ENCODE measurements at places on chromosomes 13 and 19.

DNA sequence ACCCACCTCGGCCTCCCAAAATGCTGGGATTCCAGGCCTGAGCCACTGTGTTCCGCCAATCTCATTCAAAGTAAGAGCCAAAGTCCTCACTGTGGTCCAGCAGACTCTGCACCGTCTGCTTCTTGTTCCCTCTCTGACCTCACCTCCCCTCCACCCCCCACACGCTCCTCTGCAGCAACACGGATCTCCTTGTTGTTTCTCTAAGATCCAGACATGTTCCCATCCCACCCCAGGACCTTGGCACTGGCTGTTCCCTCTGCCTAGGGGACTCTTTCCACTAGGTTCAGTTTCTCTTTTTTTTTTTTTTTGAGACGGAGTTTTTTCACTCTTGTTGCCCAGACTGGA is 38.4 kb downstream of the LTBP4 start:
- no peak for DNase-seq

DNA sequence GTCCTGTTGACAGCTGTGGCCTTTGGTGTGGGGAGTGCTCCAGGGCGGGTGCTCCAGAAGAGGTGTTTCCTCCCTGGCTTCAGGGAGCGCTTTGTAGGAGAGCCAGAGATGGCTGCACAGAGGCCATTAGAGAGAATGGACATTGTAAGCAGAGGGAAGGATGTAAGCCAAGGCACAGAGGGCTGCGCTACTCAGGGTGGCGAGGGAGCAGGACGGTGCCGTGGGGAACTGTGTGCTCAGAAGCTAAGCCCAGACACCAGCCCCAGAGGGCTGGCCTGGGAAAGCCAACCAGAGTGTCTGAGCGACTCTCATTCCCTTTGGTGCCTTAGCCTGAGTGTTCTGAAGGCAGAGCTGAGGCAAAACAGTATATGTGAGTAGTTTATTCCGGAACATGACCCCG is 92.2 kb downstream of the TSHZ3 start:
- no peak for DNase-seq

DNA sequence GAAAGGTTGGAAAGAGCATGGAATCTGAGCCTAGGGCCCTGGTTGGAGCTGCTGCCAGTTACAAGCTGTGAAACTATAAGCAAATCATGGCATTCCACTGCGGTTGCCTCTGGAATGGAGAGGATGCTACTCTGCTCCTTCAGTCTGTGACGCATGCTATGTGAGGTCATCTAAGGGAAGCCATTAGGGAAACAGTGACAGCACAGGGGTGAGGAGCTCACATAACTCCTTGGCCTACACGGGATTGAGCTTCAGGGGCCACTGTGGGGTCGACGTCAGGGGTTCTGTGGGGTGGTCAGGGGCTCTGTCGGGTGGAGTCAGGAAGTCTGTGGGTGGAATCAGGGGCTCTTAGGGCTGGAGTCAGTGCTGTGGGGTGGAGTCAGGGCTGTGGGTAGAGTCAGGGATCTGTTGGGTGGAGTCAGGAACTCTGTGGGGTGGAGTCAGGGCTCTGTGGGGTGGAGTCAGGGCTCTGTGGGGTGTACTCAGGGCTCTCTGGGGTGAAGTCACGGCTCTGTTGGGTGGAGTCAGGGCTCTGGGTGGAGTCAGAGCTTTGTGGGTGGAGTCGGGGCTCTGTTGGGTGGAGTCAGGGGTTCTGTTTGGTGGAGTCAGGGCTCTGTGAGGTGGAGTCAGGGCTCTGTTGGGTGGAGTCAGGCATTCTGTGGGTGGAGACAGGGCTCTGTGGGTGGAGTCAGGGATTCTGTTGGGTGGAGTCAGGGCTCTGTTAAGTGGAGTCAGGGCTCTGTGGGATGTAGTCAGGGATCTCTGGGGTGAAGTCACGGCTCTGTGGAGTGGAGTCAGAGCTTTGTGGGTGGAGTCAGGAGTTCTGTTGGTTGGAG is 35.8 kb upstream of the MEDAG start:
- peak; percentile 100 for DNase-seq

DNA sequence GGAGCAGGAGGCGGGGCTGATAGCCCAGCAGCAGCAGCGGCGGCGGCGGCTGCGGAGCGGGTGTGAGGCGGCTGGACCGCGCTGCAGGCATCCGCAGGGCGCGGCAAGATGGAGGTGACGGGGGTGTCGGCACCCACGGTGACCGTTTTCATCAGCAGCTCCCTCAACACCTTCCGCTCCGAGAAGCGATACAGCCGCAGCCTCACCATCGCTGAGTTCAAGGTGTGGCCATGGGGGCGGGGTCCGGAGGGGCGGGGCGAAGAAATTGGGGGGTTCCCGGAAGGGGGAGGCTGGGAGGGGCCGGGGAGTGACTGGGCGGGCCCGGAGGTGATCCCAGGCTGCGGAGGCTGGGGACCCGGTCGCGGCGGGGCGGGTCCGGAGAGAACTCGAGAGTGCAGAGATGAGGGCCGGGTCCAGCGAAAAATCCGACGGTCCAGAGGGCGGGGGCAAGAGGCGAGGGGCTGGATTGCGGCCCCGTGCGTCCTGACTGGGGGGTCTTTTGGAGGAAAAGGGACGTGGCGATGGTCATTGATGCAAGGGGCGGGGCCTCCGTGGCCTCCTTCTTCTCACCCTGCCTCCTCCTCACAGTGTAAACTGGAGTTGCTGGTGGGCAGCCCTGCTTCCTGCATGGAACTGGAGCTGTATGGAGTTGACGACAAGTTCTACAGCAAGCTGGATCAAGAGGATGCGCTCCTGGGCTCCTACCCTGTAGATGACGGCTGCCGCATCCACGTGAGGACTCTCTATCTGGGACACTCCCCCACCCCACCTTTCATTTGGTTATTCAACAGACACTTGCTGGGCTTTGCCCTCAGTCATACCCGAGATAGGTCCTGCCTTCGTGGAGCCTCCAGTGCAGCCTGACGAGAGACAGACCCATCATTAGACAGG is at the start of gene TBCB:
TSS of gene TBCB (plus strand) at position 16 of the 891 bp plus-strand sequence. CDS start at position 109, 93 bp downstream.
- peak; percentile 39 for DNase-seq

GRCh38 chr13:29476046-29476445 is 119.4 kb downstream of the SLC7A1 start:
- DNase-seq = no peak

- peak; percentile 68 for DNase-seq
Observed at GRCh38 chr13:94065741-94066140, 413.7 kb downstream of the DCT start.

- peak; percentile 28 for DNase-seq
Observed at GRCh38 chr13:30049692-30050091, 199.3 kb upstream of the UBL3 start.

GRCh38 chr19:13781547-13781946 is 7.3 kb downstream of the C19orf53 start:
- peak; percentile 92 for DNase-seq

DNA sequence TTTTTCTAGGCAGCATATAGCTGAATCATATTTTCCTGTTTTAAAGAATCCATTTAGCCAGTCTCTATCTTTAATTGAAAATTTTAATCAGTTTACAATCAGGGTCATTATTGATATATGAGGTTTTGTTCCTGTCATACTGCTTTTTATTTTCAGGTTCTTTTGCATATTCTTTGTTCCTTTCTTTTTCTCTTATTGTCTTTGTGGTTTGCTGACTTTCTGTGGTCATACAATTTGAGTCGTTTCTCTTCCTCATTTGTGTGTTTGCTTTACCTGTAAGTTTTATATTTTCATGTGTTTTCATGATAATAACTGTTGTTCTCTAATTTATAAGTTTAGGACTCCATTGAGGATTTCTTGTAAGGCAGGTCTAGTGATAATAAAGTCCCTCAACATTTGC is 812.6 kb downstream of the DACH1 start:
- DNase-seq = no peak

DNA sequence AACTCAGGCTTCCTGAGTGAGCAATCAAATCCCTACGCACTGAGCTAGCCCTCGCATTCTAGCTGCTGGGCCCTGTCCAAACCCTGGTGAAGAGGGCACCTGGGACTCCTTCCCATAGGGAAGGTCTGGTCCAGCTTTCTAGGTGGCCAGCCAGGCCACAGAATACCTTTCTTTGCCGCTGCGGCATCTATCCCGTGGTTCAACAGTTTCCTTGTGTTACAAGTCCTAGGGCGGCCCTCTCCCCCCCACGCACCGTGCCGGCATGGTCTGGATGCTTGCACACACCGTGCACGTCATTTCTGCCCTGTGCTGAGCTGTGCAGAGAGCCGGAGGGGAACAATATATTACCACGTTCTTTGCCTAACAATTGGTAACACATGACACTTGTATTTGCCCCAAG is 164.6 kb upstream of the TSHZ3 start:
- no peak for DNase-seq

DNA sequence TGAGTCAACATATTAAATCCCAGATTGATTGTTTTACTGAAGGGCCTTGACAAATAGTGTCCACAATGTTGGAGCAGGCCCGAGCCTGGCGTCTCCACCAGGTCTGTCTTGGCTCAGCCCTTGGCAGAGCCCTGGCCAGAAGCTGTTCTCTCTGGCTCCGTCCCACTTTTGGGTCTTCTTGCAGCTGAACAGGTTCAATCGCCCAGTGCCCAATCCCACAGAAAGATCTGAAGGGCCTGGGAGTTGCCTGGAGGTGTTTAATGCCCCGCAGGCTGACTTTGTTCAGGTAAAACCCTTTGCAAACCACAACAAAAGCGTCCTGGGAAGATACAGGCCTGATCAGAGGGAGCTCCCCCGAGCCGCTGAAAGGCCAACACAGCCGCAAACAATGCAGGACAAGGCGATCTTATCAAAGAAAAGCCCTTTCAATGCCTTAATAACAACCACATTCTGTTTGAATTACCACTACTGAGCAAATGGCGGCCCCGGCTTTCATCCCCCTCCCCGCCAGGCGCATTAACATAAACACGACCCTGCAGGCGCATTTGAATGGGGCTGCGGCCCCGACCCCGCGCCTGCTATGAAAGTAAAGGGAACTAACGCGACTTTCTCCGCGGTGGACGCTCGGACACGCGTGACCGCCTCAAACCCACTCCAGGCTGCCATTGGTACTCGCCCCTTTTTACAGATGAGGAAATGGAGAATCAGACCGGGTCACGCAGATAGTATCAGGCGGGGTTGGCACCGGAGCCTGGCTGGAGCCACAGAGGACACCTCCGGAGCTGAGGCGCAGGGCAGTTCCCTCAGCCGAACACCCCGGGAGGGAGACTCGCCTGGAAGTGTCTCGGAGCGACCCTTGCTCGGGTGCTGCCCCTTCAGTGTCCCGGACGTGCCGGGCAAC is 3.1 kb downstream of the CDX2 start:
- DNase-seq = no peak

DNA sequence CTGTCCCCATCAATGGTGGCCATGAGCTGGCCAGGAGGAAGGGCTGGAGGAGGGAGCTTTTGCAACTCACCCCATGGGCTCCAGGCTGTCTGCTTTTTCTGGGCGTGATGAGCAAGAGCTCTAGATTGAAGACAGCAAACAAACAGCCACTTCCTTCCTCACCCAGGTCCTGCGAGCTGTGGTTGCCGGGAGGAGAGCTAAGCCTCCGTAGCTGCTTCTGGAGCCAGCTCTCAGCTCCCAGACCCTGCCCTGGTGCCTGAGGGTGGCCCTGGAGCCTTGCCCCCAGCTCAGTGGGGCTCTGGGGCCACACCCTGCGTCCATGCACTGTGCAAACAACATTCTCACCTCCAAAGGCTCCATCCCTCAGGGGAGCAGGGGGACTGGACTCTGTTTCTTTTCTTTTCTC is 6.2 kb downstream of the MYO1F start:
- peak; percentile 52 for DNase-seq

DNA sequence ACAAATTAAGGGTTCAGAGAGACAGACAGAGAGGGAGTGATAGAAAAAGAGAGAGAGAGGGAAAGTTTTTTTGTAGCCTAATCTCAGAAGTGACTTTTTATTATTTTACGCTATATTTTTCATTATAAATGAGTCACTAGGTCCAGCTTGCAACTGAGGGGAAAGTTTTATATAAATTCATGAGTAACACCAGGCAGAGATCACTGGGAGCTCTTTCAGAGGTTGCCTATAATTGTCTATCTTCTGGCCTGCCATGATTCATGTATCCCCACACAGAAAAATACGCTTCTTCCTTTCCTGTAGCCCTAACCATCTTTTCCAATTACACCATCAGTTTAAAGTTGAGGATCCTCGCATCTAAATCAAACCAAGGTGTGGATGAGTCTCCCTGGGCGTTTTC is 467.9 kb downstream of the SLITRK1 start:
- peak; percentile 7 for DNase-seq

GRCh38 chr13:100125946-100126345 is 37.1 kb downstream of the PCCA start:
- DNase-seq = no peak

DNA sequence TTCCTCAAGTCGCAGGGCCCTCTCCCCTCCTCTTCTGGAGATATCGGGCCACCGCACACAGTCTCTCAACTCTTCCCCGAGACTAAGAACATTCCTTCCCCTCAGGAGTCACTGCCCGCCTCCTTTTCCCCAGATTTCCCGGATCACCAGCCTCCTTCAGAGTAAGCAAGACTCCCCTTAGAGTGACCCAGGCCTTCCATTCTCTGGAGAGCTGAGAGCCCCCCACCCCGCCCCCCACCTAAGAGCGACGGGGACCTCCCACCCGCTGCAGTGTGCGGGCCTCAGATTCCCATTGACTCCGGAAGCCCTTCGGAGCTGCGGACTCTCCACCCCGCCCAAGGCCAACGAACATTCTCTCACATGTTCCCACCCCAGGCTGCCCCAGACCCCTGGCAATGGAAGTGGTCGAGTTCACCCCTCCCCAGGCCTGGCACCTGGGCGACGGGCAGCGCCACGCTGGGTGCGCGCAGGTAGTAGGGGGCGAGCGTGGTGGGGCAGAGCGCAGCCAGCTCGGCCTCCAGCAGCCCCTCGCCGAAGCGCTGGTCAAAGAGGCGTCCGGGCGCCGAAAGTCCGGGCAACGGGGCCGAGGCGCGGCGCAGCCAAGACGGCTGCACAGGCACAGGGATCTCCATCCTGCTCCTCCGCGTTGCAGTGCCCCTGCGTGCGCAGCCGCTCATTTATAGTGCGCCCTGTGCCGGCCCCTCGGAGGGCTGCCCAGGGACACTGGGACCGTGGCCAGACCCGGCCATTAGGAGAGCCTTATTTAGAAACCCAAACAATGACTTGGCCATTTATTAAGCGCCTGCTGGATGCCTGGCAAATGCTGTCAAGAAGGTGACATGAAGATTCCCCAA is at the start of gene HSPB6:
TSS of gene HSPB6 (minus strand) at position 653 of the 854 bp plus-strand sequence. CDS start at position 632, 21 bp downstream.
- peak; percentile 73 for DNase-seq

GRCh38 chr19:55460670-55461258 is 678 bp downstream of the ISOC2 start:
- DNase-seq = peak; percentile 80

DNA sequence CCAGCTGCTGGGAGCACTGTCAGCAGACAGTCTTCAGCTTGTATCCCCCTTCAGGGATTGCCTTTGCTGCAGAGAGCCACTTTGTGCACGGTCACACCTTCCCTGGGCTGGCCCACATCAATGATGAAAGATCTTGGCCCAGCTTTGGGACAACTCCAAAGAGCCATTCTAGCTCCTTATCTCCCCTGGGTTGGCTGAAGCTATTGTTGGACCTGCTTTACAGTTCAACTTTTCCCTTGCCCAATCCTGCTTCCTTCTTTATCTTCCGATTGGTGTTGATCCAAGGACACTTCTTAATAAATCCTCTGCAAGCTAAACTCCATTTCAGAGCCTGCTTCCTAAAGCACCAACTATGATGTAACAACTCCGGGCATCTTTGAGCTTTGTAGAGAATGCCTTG is 466.4 kb downstream of the KLF12 start:
- no peak for DNase-seq

GRCh38 chr13:48640767-48641166 is 13.0 kb upstream of the CYSLTR2 start:
- DNase-seq = no peak
